ENCODE measurements at places on chromosomes 7 and 10. TPM values are rescaled to one million over a fixed set of nuclear protein-coding genes. Genes with fewer than 3 reads are reported as not detected.

SEMA3E gene
- 0.64 TPM for total RNA-seq

DNA sequence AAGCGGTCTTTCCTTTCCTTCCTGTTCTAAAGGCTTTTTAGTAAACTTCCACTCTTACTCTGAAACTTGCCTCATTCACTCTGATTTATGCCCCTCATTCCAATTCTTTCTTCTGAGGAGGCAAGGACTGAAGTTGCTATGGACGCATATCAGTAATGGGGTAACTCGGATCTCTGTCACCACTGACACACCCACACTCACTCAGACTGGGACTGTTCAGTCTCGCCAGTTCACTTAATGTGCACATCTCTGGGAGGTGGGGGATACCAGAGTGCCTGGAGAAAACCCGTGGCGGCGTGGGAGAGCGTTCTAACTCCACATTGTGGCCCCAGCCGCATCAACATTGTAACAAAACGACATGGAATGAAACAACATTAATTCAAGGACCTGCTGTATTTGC is 1139.3 kb upstream of the CELF2 start:
- DNase-seq = no peak

FAM24B gene
- 1.1 TPM for total RNA-seq

DNA sequence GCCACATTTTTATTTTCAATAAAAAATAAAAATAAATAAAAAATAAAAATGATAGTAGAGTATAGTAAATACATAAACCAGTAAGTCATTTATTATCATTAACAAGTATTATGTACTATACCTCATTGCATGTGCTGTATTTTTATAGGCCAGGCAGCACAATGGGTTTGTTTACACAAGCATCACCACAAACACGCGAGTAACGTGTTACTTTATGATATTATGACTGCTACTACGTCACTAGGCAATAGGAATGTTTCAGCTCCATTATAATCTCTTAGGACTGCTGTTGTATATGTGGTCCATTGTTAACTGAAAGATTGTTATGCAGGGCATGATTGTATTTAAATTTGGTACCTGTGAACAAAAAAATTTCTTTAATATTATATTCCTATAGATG is 20.8 kb upstream of the SDHAF3 start:
- no peak for DNase-seq

GRCh38 chr7:15780271-15780670 is 93.8 kb upstream of the MEOX2 start:
- DNase-seq = no peak

CHCHD2 gene
- total RNA-seq = 376 TPM

- DNase-seq = no peak
Measured at GRCh38 chr10:70812814-70813213, 2.9 kb upstream of the SGPL1 start.

GRCh38 chr7:157513162-157513621 is 176.4 kb downstream of the DNAJB6 start:
- DNase-seq = no peak

DNA sequence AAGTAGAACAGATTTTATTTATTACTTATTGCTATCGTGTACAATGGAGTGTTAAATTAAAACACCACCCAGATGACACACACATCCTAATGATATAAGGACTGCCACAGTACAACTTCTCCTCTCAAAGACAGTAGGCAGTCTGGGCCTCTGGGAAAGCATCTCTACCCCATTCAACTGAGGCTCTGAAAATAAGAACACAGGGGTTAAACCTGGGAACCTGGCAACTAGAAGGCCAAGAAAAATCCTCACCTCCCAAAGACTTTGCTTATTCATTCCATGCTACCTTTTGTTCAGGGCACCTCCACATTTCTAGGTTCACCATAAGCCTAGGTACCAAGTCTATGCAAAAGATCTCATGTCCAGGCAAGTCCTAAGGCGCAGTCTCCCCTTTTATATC is 125.4 kb upstream of the FEZF1 start:
- no peak for DNase-seq

GDF10 gene
- total RNA-seq = 4.3 TPM

PON3 gene
- 1.9 TPM for total RNA-seq

AKR1D1 gene
- total RNA-seq = not detected

GRCh38 chr7:113232885-113233284 is 114.5 kb upstream of the SMIM30 start:
- DNase-seq = no peak

WNT16 gene
- not detected for total RNA-seq

RBM20 gene
- 92.0 TPM for total RNA-seq

DNA sequence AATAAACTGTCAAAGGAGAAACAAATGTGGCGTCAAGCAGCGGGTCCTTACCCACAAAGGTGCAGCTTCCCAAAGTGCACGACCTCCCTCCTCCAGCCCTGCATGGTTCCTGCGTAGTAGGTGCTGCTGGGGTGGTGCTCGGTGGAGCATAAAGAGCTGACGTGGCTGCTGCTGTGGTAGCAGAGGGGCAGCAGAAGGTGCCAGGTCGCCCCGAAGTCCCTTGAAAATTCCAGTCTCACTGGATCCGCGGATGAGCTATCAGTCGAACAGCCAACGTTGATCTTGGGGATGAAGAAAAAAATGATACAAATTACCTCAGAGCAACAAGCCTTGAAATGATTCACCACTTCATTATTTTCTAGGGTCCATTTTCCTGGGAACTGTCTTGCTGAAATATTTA is 105.0 kb upstream of the SLC26A5 start:
- no peak for DNase-seq

- DNase-seq = no peak
Measured at GRCh38 chr10:13053794-13054462, 46.0 kb upstream of the OPTN start.

CDC14C gene
- total RNA-seq = not detected

- no peak for DNase-seq
Measured at GRCh38 chr10:53955091-53955490, 845.9 kb downstream of the PCDH15 start.

- DNase-seq = no peak
Measured at GRCh38 chr7:28470344-28470743, 58.0 kb downstream of the CREB5 start.

GRCh38 chr7:93461350-93461749 is 113.2 kb downstream of the CALCR start:
- no peak for DNase-seq

SAMD9 gene
- total RNA-seq = 3.3 TPM

DNA sequence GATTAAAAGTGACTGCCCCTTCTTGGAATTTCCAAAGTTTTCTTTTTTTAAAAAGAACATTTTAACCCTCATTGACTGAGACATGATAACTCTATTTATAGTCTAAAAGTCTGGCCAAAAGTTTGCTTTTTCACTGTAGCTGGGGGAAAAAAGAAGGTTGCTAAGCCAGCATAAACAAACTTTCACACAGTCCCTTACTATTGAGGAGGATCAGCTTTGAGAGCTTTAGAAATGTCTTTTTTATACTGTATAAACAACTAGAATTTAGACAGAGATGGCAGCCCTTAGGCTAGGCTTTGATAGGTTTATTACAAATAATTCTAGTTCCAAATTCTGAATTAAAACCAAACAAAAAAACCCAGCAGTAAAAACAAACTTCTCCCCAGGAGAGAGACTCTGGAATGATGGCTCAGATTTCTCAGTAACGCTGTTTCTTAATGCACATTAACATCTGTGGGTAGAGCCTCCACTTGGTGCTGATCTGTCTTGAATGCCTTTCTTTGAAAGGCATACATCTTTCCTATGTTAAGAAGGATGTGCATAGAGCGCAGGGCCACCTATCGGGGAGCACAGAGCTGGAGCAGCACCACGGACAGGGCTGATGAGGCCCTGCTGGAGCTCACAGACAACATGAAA is 100.9 kb upstream of the PDLIM1 start:
- DNase-seq = peak; percentile 72

STEAP1B gene
- total RNA-seq = 0.40 TPM

ELFN1 gene
- total RNA-seq = 11.8 TPM

DNA sequence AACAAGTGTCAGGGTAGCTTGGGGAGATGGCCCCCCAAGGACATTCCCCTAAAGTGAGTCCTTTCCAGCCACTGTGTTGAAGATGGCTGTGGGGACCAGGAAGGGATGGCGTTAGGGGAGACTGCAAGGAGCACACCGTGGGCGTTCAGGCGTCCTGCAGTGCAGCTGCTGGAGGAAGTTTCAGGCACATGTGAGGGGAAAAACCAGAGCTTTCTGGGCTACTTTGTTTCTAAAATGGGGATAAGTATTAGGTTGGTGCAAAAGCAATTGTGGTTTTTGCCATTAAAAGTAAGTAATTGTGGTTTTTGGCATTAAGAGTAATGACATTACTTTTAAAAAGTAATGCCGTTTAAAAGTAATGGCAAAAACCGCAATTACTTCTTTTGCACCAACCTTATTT is 14.3 kb downstream of the PRF1 start:
- DNase-seq = no peak

All from right cardiac atrium (tissue), 5 donors.